ENCODE measurements at places on chromosomes 1 and 21.

DNA sequence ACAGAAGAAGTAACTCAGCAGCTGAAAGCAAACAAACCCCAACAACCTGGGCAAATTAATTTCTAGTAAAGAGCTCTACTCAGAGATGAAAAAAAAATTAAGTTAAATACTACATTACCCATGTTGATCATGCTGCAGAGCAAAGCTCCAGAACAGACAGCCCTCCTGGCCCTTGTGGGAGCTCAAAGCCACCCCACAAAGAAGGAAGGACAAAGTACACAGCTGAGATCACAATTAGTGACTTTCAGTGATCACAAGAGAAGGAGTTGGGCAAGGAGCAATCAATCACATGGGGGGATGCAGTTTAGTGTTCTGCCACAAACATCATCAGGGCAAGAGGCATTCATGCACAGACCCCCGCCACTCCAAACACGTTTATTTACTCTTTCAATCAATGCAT is 114.2 kb downstream of the DAB1 start:
- DNase-seq, result no peak

DNA sequence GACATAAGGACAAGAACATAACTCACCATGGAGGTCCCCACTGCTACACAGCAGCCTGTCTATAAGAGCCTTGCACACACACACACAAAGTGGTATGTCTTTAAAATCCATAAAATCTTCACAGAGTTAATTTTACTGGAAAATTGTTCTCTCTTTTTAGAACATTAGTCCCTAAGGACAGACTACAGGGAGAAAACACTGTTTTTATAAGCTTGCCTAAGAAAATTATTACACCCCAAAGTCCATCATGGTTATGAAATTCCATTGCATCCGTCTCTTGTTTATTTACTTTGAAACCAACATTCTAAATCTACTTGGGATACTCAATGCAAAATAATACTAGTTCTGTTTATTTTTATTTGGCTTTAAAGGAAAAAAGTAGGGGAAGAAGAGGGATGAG is 197.4 kb downstream of the SETD4 start:
- DNase-seq, result no peak

GRCh38 chr1:111585447-111586086 is 34.0 kb upstream of the RAP1A start:
- DNase-seq, result no peak

DNA sequence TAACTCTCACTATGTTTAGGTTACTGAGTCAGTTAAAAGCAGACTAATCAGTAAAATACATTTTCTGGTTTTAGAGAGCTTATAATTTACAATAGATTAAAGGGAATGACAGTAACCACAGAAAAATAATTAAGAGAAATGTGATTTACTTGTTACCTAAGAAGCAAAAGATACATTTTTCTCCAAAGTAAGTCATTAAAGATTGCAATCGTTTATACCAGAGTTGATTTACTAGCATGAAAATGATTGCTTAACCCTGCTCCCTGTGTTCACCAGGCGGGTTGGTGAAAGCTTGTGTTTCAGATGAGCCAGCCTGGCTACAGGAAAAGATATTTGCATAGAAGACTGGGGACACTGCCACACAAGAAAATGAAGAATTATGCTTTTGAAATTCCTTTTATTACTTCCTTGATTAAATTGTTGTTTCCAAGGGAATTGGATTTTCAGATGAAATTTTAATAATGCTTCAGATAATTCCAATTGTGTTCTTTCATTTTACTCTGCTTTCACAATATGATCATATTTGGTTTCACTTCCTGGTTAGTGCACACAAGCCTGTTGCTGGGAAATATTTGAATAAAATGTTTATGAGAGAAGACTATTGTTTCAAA is 27.9 kb downstream of the LRRC8B start:
- no peak for DNase-seq

- no peak for DNase-seq
Observed at GRCh38 chr1:35725596-35725995, 6.9 kb upstream of the C1orf216 start.

- DNase-seq, result no peak
Observed at GRCh38 chr21:31459457-31459856, 115.4 kb upstream of the TIAM1 start.

DNA sequence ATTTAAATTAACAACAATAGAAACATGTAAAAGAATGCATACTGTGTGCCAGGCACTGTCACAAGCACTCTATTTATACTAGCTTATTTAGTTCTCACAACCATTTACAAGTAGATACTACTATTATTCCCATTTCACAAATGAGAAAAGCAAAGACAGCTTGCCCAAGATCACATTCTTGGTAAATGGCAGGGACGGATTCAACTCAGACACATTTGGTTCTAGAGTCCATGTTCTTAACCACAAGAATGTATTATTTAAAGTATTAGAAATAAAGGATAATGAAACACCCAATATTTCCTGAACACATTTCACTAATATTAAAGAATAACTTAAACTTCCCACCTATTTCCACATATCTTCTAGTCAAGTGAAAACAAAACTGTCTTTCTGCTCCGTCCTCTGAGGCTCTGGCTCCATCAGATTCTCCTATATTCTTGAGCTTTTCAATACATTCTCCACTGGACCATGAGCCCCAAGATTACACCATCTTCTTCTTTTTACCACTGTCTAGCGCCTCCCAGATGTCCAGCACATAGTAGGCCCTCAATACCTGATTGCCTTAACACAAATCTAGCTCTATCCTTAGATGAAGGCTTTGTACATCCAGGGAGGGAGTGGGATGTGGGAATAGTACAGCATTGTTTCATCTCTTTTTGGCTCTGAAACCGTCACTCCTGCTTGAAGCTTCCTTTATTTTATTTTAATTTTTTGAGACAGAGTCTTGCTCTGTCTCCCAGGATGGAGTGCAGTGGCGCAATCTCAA is 29.3 kb downstream of the SOD1 start:
- DNase-seq, result no peak

Measured in activated CD4-positive, alpha-beta T cell treated with anti-CD3 and anti-CD28 coated beads for 4 hours (primary cell).